ENCODE measurements at places on chromosomes 3 and 15.
A peak's percentile ranks its signal among the peaks of the same experiment; 100 is the strongest.

GRCh38 chr15:77160562-77161478 lies 89.9 kb upstream of the TSPAN3 start:
- H3K4me3 ChIP-seq = peak overlapping the region; percentile 9
- H3K4me1 ChIP-seq = peaks cover 45% of the 10 kb centered on the region
- H3K27me3 ChIP-seq = no peaks in the 10 kb centered on the region
- peak overlapping the region; percentile 79 for H3K27ac ChIP-seq
- DNase-seq = peak; percentile 89

DNA sequence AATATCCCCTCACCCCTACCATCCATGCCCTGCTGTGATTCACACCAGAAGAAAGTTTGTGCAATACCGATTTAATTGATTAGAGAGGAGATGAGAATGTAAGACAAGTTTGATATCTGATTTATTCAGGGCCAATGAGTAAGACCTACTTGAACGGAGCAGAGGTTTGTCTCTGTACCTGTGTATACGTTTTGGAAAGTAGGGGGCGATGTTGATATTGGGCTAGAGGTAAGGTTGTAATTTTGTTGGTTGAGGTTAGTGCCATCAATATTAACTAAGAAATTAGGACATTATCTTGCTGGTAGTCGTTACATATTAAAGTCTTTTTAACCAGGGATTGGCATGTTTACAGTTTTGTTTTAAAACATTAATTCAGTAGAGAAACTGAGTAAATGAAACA lies 20.5 kb downstream of the EAF2 start:
- no peak overlapping the region for H3K27ac ChIP-seq
- no peaks in the 10 kb centered on the region for H3K4me1 ChIP-seq
- no peak for DNase-seq
- no peaks in the 10 kb centered on the region for H3K27me3 ChIP-seq
- no peak overlapping the region for H3K4me3 ChIP-seq
- H3K36me3 ChIP-seq = no peaks in the 10 kb centered on the region

DNA sequence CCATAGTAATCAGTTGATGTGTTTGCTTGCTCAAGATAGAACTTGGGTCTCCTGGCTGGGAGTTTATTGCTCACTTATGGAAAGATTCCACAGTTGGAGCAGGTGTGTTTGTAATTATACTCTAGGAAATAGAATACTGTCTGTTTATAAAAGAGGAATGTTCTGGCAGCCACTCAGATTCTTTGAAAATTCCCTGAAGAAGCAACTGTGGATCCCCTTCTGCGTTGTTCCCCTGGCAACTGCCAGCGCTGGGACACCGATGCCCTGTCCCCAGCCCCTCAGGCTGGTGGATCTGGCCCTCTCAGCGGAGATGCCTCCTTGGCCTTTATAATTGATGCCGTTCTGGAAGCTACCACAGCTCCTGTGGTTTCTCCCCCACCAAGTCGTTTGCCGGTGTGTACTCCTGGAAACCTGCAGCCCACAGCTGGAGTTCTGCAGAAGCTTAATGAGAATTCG lies 225.9 kb downstream of the ITPR1 start:
- DNase-seq = no peak
- H3K27me3 ChIP-seq = no peaks in the 10 kb centered on the region
- no peak overlapping the region for H3K4me3 ChIP-seq
- H3K27ac ChIP-seq = peak overlapping the region; percentile 81
- H3K4me1 ChIP-seq = peaks cover 57% of the 10 kb centered on the region
- H3K36me3 ChIP-seq = no peaks in the 10 kb centered on the region

GRCh38 chr3:49248840-49249227 lies 28.2 kb downstream of the C3orf62 start:
- peak; percentile 45 for DNase-seq
- no peaks in the 10 kb centered on the region for H3K27me3 ChIP-seq
- peak overlapping the region; percentile 59 for H3K27ac ChIP-seq
- no peak overlapping the region for H3K4me3 ChIP-seq

DNA sequence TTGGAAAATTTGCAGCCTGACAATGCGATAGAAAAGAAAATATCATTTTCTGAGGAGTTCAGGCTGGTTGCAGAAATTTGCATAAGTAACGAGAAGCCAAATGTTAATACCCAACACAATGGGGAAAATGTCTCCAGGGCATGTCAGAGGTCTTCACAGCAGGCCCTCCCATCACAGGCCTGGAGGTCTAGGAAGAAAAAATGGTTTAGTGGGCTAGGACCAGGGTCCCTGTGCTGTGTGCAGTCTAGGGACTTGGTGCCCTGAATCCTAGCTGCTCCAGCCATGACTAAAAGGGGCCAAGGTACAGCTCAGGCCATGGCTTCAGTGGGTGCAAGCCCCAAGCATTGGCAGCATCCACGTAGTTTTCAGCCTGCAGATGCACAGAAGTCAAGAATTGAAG lies 14.5 kb upstream of the AP4E1 start:
- DNase-seq = no peak
- H3K27me3 ChIP-seq = no peaks in the 10 kb centered on the region
- H3K4me1 ChIP-seq = no peaks in the 10 kb centered on the region

DNA sequence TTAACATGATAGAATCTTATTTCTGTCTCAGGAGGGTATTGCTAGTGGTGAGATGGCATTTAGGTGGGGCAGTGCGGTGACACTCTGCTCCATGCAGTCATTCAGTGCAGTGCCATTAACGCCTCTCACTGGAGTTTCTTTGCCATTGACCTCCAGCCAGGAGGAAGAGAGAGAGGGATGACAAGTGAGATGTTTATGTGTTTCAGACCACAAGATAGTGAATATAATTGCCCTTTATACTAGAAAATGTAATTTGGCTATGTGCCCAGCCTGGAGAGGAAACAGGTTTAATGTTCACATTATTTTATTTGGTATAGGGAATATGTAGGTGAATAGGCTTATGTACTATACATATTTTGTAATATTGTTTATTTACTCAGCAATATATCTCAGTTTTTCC lies 84.5 kb downstream of the ZIC1 start:
- H3K36me3 ChIP-seq = no peaks in the 10 kb centered on the region
- no peaks in the 10 kb centered on the region for H3K4me1 ChIP-seq
- no peak for DNase-seq
- H3K4me3 ChIP-seq = no peak overlapping the region

- no peaks in the 10 kb centered on the region for H3K36me3 ChIP-seq
- H3K4me3 ChIP-seq = no peak overlapping the region
- peak; percentile 35 for DNase-seq
- peaks cover 14% of the 10 kb centered on the region for H3K4me1 ChIP-seq
- no peak overlapping the region for H3K27ac ChIP-seq
Observed at GRCh38 chr3:161395115-161396012, 24.0 kb upstream of the SPTSSB start.

- no peaks in the 10 kb centered on the region for H3K4me1 ChIP-seq
- no peaks in the 10 kb centered on the region for H3K36me3 ChIP-seq
- H3K27me3 ChIP-seq = no peaks in the 10 kb centered on the region
- no peak for DNase-seq
Observed at GRCh38 chr15:89227425-89227824, 6.0 kb upstream of the RLBP1 start.

- no peak for DNase-seq
- no peaks in the 10 kb centered on the region for H3K27me3 ChIP-seq
- no peak overlapping the region for H3K27ac ChIP-seq
- H3K4me1 ChIP-seq = no peaks in the 10 kb centered on the region
- H3K36me3 ChIP-seq = no peaks in the 10 kb centered on the region
Observed at GRCh38 chr3:178406206-178406605, 130.0 kb upstream of the KCNMB2 start.

GRCh38 chr3:197286678-197287077 lies 11.7 kb downstream of the DLG1 start:
- H3K4me1 ChIP-seq = peaks cover 3% of the 10 kb centered on the region
- H3K27ac ChIP-seq = no peak overlapping the region
- H3K36me3 ChIP-seq = peaks cover 66% of the 10 kb centered on the region

- no peak overlapping the region for H3K4me3 ChIP-seq
- no peak for DNase-seq
- no peaks in the 10 kb centered on the region for H3K27me3 ChIP-seq
- no peaks in the 10 kb centered on the region for H3K36me3 ChIP-seq
- H3K4me1 ChIP-seq = peaks cover 2% of the 10 kb centered on the region
- H3K27ac ChIP-seq = no peak overlapping the region
Observed at GRCh38 chr15:79376383-79376782, 55.8 kb upstream of the MINAR1 start.

DNA sequence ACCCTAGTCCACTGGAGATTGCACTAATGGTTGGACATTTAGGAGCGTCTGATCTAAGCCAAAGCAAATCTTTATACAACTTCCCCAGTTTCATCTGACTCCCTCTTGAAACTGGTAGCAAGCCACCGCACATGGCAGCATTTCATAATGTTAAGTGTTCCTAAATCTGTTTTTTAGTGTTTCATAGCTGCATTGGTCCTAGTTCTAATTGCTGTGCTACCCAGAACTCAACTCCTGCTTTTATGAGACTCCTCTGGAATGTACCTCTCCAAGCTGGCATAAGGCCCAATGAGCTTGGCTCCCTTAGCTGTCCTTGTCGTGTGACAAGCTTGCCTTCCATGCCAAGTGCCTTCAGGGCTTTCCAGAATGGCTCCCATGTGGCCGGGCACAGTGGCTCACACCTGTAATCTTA lies 65.3 kb upstream of the FLNB start:
- H3K36me3 ChIP-seq = no peaks in the 10 kb centered on the region
- peak overlapping the region; percentile 73 for H3K27ac ChIP-seq
- DNase-seq = peak; percentile 79
- no peak overlapping the region for H3K4me3 ChIP-seq
- no peaks in the 10 kb centered on the region for H3K27me3 ChIP-seq
- peaks cover 41% of the 10 kb centered on the region for H3K4me1 ChIP-seq

GRCh38 chr3:191066669-191067068 lies 132.4 kb upstream of the OSTN start:
- H3K4me3 ChIP-seq = no peak overlapping the region
- no peaks in the 10 kb centered on the region for H3K4me1 ChIP-seq
- no peaks in the 10 kb centered on the region for H3K36me3 ChIP-seq
- H3K27ac ChIP-seq = no peak overlapping the region
- DNase-seq = no peak

DNA sequence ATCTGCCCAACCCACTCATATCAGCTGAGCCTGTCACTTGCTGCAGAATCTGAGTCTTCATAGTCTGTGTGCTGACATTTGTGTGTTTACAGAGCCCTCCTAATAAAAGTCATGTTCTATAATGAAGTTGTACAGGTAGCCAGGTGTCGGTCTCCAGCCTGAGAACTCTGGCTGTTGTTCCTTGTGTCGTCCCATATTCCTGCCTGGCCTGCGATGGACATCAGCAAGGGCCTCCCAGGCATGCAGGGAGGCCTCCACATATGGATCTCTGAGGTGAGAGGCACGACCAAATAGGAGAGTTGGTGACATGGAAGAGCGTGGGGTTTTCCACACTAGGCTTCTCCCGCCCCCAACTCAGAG lies 2.9 kb downstream of the VILL start:
- no peak for DNase-seq
- H3K4me3 ChIP-seq = peak overlapping the region; percentile 56
- H3K27ac ChIP-seq = peak overlapping the region; percentile 90
- H3K27me3 ChIP-seq = no peaks in the 10 kb centered on the region
- H3K36me3 ChIP-seq = peaks cover 19% of the 10 kb centered on the region
- peaks cover 72% of the 10 kb centered on the region for H3K4me1 ChIP-seq

DNA sequence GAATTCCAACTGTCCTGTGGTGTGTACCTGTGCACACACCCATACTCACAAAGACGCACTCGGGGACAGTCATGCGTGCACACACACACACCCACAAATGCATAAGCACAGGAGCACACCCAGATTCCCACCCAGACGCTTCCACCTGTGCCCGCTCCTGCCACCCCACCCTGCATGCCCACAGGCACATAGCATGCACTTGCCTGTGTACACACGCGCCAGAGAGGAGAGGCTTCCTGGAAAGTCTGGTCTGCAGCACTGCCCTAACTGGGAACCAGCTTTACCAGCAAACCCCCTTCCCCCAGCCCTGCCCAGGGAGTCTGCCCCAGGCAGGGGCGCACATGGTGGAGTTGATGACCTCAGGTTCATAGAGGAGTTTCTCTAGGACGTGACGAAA lies 246.2 kb downstream of the UACA start:
- H3K4me1 ChIP-seq = no peaks in the 10 kb centered on the region
- DNase-seq = no peak
- no peak overlapping the region for H3K4me3 ChIP-seq

DNA sequence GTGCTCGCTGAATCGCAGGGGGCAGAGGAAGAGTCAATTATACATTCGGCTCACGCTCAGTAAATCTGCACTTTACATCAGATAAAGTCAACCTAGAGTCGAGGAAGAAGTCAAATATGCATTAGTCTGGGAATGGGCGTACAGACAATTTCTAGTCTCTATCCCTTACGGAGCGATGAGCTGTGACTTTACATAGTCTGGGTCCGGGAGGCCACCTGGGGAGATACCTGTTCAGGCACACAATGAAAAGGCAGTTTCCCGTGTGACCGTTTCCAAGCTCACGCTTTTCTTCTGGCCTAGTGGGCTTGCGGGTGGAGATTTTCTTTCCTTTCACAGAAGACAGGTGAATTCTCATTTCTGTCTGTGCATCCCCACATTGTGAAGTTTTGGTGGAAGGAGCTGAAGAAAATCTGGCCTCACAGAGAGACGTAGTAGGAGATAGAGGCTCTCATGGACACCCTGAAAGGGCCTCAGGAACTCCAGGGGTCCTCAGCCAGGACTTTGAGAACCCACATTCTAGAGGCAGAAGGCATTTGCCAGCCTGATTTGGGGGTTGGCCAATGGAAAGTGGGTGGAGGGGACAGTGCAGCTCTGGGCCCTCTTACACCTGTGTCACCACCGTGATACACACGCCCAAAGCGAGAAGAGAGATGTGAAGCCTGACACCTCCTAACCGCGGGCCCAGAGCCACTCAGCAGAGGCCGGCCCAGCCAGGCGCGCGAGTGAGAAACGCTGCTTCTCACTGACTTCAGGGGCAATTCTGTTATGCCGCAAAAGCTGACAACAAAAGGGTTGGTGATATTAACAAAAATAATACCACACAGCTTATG lies 10.7 kb upstream of the OCA2 start:
- peaks cover 32% of the 10 kb centered on the region for H3K27me3 ChIP-seq
- peaks cover 19% of the 10 kb centered on the region for H3K4me1 ChIP-seq
- peaks cover 38% of the 10 kb centered on the region for H3K36me3 ChIP-seq
- no peak overlapping the region for H3K4me3 ChIP-seq

GRCh38 chr3:78809966-78810365 lies 957.8 kb downstream of the ROBO1 start:
- no peaks in the 10 kb centered on the region for H3K27me3 ChIP-seq
- no peak for DNase-seq
- H3K36me3 ChIP-seq = no peaks in the 10 kb centered on the region
- H3K4me1 ChIP-seq = peaks cover 5% of the 10 kb centered on the region
- H3K4me3 ChIP-seq = no peak overlapping the region

- no peak overlapping the region for H3K27ac ChIP-seq
- H3K36me3 ChIP-seq = peaks cover 16% of the 10 kb centered on the region
- no peak for DNase-seq
- no peaks in the 10 kb centered on the region for H3K27me3 ChIP-seq
- H3K4me1 ChIP-seq = no peaks in the 10 kb centered on the region
Observed at GRCh38 chr15:40265355-40265754, 17.5 kb downstream of the ANKRD63 start.

DNA sequence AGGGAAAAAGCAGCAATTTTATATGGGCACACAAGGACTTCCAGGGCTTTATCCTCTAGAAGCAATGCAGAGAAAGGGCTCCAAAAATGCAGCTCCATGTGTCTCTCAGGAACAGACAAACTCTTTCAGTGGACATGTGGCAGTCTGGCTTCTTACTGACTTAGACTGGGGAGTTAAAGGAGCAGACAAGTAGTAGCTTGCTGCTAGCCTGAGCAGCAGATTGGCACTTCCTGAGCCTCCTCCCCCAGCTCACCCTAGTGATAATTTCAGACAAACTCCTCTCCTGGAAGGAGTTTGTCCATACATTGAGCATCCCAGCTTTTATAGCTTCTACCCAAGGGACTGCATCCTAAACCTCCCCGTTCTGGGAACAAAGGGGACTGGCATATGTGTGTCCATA lies 101.7 kb upstream of the MANF start:
- no peaks in the 10 kb centered on the region for H3K36me3 ChIP-seq
- H3K4me1 ChIP-seq = no peaks in the 10 kb centered on the region
- no peak for DNase-seq
